Mesangial cell (primary cell): ENCODE measurements at places on chromosomes 2 and 18. TPM values are rescaled to one million over a fixed set of nuclear protein-coding genes. Genes with fewer than 3 reads are reported as not detected.

Gene MAPK4
- under 0.01 and 0.63 TPM in 2 replicates for total RNA-seq

Gene ALK
- total RNA-seq = not detected in 2 replicates

Gene STARD6
- total RNA-seq = 0.38 TPM in 1 of 2 replicates, not detected in the other

Gene CD28
- not detected in 2 replicates for total RNA-seq

Gene ANKRD23
- 0.49 and 1.9 TPM in 2 replicates for total RNA-seq

Gene TMEM214
- 44.6 and 49.4 TPM in 2 replicates for total RNA-seq

Gene DNAH7
- 1.1 TPM in 1 of 2 replicates, not detected in the other for total RNA-seq

Gene RAX
- total RNA-seq = not detected in 2 replicates
